Glutamatergic neuron (in vitro differentiated cells): ENCODE measurements at places on chromosomes 3 and 15. TPM values are rescaled to one million over a fixed set of nuclear protein-coding genes. Genes with fewer than 3 reads are reported as not detected.

The CIDEC gene
- not detected for total RNA-seq

The MYEF2 gene
- 245 TPM for total RNA-seq

The C2CD4B gene
- not detected for total RNA-seq

The CCR2 gene
- not detected for total RNA-seq

The SIDT1 gene
- total RNA-seq: not detected

The MUC20 gene
- total RNA-seq: not detected

The SLC22A14 gene
- total RNA-seq: 0.93 TPM

The C3orf52 gene
- total RNA-seq: 1.4 TPM

The HCLS1 gene
- not detected for total RNA-seq

The DLEC1 gene
- 0.42 TPM for total RNA-seq

The ARGFX gene
- not detected for total RNA-seq

- no peak overlapping the region for H3K27ac ChIP-seq
- H3K4me3 ChIP-seq: no peak overlapping the region
- DNase-seq: no peak
- peaks cover 5% of the 10 kb centered on the region for H3K27me3 ChIP-seq
- H3K4me1 ChIP-seq: peaks cover 18% of the 10 kb centered on the region
These were observed 1.2 kb upstream of the LRRC15 start for GRCh38 chr3:194370753-194371152.

DNA sequence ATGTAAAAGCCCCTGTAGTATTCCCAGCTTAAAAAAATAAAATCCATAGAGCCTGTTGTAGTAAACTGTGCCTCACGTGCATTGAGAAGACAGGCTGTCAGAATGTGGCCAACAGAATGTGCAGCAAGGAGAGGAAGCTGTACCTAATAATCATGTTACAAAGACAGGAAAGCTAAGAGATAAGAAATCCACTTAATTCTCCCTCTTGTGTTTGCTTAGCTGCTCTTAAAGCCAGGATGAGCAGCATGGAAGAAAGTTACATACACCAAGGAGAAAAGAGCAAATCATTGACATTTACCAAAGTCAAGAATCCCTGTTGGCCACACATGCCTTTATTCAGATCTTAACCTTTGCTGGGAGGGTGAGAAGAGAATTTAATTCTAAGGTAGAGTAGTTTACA, 85.9 kb downstream of the TNIK start:
- DNase-seq: no peak
- H3K27me3 ChIP-seq: peaks cover 3% of the 10 kb centered on the region
- H3K36me3 ChIP-seq: no peaks in the 10 kb centered on the region
- H3K4me1 ChIP-seq: peaks cover 20% of the 10 kb centered on the region
- H3K4me3 ChIP-seq: no peak overlapping the region

DNA sequence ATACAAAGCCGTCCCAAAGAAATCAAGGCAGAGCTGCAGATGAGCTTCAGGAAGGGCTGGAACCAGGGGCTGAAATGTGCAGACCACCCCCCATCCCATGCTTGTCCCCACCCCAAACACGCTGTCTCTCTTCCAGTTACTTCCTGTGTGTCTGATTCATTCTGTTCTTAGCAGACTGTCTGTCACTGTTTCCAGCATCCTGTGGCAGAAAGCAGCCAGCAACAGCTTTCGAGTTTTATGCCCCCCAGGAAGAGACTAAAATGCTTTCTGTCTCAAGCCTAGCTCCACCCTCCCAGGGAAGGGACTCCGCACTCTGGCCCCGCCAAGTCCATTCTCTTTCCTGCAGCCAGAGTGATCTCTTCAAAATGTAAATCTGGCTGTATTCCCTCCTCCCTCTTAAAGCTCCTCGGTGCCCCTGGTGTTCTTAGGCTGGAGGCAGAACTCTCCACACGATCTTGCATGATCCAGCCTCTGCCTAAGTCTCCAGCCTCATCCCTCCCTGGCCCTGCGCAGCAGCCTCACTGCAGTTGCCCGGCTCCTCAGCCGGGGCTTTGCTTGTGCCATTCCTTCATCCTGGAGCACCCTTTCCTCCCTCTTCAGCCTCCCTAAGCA, 41.5 kb downstream of the HRH1 start:
- DNase-seq: no peak
- H3K27me3 ChIP-seq: peaks cover 5% of the 10 kb centered on the region
- H3K4me3 ChIP-seq: no peak overlapping the region
- H3K27ac ChIP-seq: peak overlapping the region; percentile 2

DNA sequence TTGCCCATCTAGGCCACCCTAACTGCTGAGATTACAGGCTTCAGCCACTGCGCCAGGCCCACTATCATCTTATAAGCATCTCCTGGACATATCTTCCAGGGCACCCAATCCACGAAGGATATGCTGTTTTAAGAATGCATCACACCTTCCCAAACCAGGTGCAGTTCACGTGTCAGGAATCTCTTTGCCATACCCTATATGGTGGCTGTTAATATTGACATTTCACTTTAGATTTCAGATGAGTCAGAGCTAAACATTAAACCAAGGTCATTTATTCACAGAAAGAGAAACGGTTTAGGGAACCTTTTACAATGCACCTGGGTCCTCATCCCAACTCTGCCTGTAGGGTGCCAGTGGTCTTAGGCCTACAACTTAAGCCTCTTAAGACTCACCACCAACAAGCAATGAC, 85.7 kb downstream of the TBL1XR1 start:
- H3K4me3 ChIP-seq: no peak overlapping the region
- DNase-seq: no peak
- no peaks in the 10 kb centered on the region for H3K27me3 ChIP-seq
- no peaks in the 10 kb centered on the region for H3K36me3 ChIP-seq

GRCh38 chr3:42745291-42745745, 27.7 kb downstream of the CCDC13 start:
- no peak for DNase-seq
- H3K4me3 ChIP-seq: no peak overlapping the region
- no peak overlapping the region for H3K27ac ChIP-seq
- no peaks in the 10 kb centered on the region for H3K4me1 ChIP-seq
- H3K36me3 ChIP-seq: no peaks in the 10 kb centered on the region

DNA sequence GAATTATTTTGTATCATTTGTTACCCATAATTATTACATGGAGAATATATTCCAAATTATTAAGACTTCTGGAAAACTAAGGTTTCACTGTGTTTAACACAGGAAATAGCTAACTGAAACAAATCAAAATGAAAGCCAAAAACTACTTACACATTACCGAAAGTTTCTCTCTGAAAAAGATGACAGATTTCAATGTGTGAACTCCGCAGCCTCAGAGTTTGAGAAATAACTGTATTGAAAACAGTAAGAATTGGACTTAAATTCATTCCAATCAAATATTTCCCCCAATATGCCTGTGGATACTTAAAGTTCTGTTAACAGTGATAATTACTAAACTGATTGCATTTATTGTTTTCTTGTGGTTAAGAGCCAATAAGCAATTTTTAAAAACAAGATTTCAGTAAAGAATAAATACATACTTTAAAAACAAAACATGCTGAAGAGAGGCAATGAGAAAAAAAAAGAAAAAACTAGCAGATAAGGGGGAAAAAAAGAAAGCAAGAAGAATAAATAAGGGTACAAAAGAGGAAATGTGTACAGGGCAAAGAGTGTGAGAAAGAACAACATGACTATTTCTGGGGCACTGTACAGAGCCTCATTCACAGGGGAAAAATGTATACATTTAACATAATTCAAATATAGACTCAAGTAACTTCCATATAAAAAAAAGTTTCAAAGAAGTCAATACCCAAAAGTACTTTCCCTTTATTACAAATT, 30.7 kb downstream of the DENND4A start:
- H3K4me3 ChIP-seq: no peak overlapping the region
- no peaks in the 10 kb centered on the region for H3K36me3 ChIP-seq
- peaks cover 2% of the 10 kb centered on the region for H3K4me1 ChIP-seq

DNA sequence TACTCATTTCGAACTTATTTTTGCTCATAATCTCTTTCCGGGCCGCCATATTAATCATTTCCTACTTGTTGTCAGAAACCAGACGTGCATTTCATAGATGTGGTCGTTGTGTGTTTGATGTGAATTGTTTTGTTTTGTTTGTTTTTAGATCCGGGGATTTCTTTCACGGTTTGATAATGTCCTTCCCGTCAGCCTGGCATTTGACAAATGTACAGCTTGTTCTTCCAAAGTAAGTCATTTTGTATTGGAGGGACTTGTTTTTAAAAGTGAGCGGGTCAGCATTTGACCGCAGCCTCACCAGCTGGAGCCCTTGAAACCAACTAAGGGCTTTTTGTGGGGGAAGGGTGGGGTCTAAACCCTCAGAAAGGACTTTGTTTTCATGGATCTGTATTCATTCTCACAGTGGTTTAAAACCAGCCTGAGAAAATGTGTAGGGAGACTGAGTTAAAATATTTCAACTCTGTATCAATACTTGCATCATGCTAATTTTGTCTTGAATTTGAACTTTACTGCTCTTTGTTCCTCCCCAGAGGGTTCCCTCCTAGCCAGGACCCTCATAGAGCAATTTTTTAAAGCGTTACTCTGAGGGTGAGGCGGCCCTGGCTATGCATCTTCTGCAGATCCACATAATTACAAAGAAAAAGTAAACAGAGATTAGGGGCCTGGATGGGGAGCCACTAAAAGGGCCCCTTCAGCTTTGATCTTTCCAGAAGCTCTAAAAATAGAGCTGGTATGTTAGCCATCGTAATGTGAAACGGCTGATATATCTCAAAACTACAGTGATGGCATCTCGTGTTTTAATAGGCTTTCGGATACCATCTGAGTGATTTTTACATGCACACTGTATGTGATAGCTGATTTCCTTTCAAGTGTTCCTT, 107.9 kb downstream of the ATG7 start:
- no peak overlapping the region for H3K4me3 ChIP-seq
- H3K27ac ChIP-seq: no peak overlapping the region
- H3K27me3 ChIP-seq: peaks cover 2% of the 10 kb centered on the region
- H3K4me1 ChIP-seq: peaks cover 7% of the 10 kb centered on the region

GRCh38 chr15:69756440-69756839, 303.8 kb downstream of the RPLP1 start:
- H3K36me3 ChIP-seq: peaks cover 18% of the 10 kb centered on the region
- H3K4me3 ChIP-seq: no peak overlapping the region
- H3K4me1 ChIP-seq: peaks cover 4% of the 10 kb centered on the region
- peaks cover 3% of the 10 kb centered on the region for H3K27me3 ChIP-seq
- H3K27ac ChIP-seq: no peak overlapping the region

GRCh38 chr3:102741105-102741504, 306.3 kb downstream of the ZPLD1 start:
- no peaks in the 10 kb centered on the region for H3K36me3 ChIP-seq
- no peak overlapping the region for H3K27ac ChIP-seq
- no peak overlapping the region for H3K4me3 ChIP-seq
- H3K4me1 ChIP-seq: no peaks in the 10 kb centered on the region
- no peak for DNase-seq
- peaks cover 2% of the 10 kb centered on the region for H3K27me3 ChIP-seq

- DNase-seq: no peak
- peaks cover 22% of the 10 kb centered on the region for H3K4me1 ChIP-seq
- H3K4me3 ChIP-seq: no peak overlapping the region
- no peak overlapping the region for H3K27ac ChIP-seq
These were observed 61.3 kb downstream of the ABHD2 start for GRCh38 chr15:89149501-89150101.

GRCh38 chr3:29263476-29263875, 17.4 kb upstream of the RBMS3 start:
- no peak overlapping the region for H3K27ac ChIP-seq
- H3K4me3 ChIP-seq: no peak overlapping the region
- no peak for DNase-seq
- H3K36me3 ChIP-seq: no peaks in the 10 kb centered on the region
- H3K27me3 ChIP-seq: peaks cover 10% of the 10 kb centered on the region
- H3K4me1 ChIP-seq: peaks cover 17% of the 10 kb centered on the region

DNA sequence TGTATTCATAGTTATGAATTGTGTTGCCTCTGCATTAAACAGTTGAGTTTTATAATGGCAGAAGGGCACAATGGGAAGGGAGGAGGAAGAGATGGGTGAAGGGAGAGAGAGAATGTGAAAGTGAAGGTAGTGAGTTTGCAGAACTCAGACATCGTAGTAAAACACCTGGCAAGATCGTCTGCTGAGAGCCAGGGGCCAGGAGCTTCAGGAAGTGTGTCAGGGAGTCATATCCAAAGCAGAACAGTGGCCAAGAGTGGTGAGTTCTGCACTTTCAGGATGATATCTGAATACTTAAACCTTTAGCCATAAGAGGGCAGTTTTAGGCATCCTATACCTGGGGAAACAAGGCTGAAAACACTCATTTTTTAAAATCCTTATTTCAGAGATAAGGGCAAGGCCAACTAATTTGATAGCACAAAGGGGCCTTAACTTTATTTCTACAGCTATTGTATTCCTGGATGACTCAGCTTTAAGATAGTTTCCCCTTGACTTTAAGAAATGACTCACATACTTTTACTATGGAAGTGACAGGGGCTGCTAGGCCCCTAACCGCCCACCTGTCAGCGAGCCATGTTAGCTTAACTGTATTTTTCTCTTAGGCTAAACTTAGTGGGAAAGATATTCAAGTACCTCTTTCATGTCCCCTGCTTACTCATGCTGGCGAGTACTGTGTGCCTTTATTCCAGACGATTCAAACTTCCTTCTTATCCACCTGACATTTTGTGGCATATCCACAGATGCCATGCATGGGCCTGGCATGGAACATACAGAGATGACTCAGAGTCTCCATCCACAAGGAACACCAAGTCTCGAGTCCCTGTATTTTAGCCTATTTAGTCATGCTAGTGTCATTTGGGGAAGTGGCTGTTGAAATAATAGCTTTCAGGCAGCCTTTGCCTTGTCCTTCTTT, 53.9 kb downstream of the RLBP1 start:
- no peak for DNase-seq
- peaks cover 3% of the 10 kb centered on the region for H3K4me1 ChIP-seq
- no peak overlapping the region for H3K4me3 ChIP-seq
- no peak overlapping the region for H3K27ac ChIP-seq
- peaks cover 2% of the 10 kb centered on the region for H3K27me3 ChIP-seq

- H3K36me3 ChIP-seq: no peaks in the 10 kb centered on the region
- no peak for DNase-seq
These were observed 109.6 kb downstream of the ARRDC4 start for GRCh38 chr15:98070137-98070536.

DNA sequence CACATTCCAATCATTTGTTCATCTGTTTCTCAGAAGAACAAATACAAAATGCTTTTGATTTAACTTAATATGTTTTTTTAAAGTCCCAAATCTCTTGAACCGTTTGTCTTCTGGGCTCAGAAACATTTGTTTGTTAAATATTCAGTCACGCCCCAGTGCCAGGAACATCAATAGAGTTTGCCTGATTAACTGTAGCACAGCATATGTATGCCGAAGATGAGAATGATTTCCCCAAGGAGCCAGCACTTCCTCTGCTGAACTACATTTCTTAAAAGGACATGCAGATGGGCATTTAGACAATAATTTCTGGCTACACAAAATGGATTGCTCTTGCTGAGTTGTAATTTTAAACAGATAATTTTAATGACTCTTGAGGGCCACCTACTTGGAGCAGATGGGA, 191.6 kb upstream of the FAM3D start:
- H3K4me1 ChIP-seq: peaks cover 13% of the 10 kb centered on the region
- H3K36me3 ChIP-seq: no peaks in the 10 kb centered on the region
- peak overlapping the region; percentile 73 for H3K27ac ChIP-seq
- H3K27me3 ChIP-seq: peaks cover 1% of the 10 kb centered on the region

GRCh38 chr15:34330279-34330678, 7.3 kb downstream of the SLC12A6 start:
- peaks cover 1% of the 10 kb centered on the region for H3K27me3 ChIP-seq
- no peak overlapping the region for H3K27ac ChIP-seq
- no peak for DNase-seq
- H3K36me3 ChIP-seq: no peaks in the 10 kb centered on the region
- H3K4me1 ChIP-seq: no peaks in the 10 kb centered on the region
- no peak overlapping the region for H3K4me3 ChIP-seq
